Dermis microvascular lymphatic vessel endothelial cell (primary cell): ENCODE measurements at places on chromosomes 12 and 14.
A peak's percentile ranks its signal among the peaks of the same experiment; 100 is the strongest.

DNA sequence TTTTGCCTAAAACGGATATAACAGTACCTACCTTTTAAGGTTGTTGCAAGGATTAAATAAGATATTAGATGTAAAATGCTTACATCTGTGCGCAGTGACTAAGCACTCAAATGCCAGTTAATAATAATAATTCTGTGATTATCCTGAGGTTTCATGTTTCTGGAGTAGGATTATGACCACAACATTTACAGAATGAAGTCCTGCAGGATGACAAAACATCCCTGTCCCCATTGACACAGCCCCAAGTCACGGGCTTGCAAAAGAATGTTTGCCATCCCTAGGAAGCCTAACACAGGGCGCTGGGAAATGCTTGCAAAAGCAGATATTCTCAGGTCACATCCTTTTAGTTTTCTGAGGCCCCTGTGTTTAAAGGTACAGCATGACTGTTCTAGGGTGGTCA is 20.1 kb downstream of the SUSD6 start:
- no peak for DNase-seq

DNA sequence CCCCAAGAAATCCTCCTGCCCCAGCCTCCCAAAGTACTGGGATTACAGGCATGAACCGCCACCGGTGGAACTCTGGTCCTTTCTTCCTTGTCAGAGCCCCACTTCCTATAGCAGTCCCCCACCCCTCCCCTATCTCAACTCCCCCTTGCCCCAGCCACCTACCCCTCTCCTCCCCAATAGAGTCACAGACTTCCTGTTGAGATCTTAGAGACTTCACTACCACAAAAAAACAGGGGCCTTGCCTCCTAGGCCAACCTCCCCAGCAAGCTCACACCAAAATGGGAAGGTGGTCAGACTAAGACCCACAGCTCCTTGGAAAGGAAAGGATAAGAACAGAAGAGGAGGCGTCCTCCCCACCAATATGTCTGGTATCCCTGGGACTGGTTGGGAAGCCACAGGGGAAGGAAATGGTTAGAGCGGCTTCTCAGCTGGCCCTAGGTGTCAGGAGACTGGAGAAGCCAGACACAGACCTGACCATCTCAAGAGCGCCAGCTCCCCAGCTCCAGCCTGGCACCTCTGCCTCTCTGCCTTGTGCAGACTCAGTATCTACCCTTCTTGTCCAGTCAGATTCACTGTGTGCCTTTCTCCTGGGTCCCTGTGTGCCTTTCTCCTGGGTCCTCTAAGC is 8.5 kb downstream of the ITGB7 start:
- no peak for DNase-seq

GRCh38 chr14:96581026-96581425 is 78.8 kb downstream of the PAPOLA start:
- no peak for DNase-seq

DNA sequence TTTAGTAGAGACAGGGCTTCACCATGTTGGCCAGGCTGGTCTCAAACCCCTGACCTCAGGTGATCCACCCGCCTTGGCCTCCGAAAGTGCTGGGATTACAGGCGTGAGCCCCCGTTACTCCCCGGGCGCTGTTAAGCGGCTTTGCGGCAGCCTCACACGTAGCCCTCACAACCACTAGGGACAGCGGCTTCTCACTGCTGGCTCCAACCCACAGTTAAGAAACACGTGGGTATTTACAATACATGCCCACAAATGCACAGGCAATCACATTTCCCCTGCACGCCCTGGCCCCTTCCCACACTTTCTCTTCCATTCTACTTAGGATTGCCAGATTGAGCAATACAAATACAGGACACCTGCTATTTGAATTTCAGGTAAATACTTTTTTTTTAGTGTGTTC is 37.0 kb upstream of the EIF5 start:
- DNase-seq: no peak

GRCh38 chr12:49665384-49665783 is 41.8 kb downstream of the FMNL3 start:
- no peak for DNase-seq

GRCh38 chr14:103275000-103275399 is 59.0 kb upstream of the EIF5 start:
- DNase-seq: no peak

GRCh38 chr14:23910101-23910875 is 43.3 kb upstream of the DHRS4 start:
- DNase-seq: peak; percentile 6

GRCh38 chr14:24801024-24801423 is 167.0 kb upstream of the GZMB start:
- DNase-seq: no peak

DNA sequence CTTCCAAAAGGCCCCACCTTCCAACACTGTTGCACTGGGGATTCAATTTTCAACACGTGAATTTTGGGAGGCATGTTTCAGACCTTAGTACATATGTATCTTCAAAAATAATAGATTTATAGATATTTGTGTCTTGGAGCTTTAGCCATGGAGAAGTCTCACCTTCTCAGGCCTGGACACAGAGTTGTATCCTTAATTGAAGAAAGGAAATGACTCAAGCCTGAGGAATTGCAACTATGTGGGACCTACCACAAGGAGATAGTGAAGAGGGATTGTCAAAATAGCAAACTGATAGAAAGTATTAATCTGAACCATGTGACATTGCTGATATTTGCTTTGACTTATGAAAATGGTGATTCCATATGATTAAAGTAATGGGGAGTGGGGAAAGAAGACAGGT is 89.8 kb downstream of the ACSS3 start:
- DNase-seq: peak; percentile 1

DNA sequence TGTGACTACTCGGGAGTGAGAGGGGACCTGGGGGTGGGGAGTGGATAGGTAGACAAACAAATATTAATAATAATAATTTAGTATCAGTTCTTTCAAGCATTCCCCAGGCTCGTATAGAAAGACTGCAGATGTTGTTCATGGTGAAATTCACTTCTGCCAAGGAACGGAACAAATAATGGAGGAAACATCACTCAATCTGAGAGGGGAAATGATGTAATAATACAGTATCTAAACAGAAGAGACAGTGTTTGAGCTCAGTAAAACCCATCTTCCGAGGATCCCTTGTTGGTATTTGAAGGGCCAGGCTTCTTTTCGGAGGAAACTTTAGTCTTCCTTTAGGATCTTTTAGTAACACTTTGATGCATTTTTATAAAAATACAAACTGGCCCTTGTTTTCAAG is 114.2 kb downstream of the KCNK10 start:
- no peak for DNase-seq

DNA sequence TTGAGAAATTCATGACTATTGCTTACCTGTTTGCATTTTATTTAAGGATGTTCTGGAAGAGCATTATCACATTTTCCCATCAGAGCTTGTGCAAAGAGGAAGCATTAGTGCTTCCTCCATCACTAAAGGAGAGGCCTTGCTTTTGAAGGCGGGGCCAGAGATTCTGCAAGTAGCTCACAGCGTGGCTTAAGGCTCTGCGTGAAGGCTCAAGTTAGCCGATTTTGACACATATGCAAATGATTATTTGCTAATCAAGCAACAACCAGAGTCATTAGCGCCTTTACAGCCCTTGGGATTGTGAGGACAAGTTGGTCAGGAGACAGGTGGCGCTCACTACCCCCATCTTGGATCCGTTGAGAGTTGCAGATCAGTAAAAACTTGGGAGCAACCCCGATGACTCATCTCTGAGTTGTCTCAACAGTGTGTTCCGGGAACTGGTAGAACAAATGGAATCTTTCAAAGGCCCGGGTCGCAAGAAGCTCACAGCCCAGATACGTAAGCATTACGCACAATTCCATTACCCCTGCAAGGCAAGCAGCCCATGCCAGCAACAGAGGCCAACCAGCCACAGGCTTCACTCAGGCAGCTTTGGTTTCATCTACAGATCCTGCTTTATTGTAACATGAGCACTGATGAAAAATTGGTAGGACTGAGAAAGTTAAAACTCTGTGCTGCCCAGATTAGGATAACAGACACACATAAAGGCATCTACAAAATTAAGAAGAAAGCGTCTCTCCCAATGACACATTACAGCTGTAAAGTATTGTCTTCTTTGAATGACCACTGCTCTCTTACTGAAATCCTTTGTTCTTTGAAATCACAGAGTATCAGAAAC is 34.9 kb upstream of the SPTSSA start:
- no peak for DNase-seq

DNA sequence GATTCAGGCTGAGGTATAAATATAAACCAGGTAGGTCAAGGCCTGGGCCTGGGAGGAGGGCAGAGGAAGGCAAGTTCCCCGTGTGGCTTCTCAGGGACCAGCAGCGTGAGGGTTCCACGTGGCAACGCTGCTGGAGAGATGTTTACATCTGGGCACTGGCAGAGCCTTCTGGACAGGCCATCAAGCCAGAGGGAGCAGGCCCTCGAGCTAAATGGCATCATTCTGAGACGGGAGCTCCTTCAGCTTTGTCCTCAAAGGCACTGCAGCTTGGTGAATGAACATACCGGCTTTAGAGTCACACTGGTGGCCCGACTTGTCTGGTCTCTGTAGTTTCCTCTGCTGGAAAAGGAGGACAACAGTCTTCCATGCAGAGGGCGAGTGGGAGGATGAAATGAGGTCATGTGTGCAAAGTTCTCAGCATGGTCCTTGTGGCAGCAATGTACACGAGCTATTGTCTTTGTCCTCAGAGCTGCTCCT is 231.3 kb downstream of the ZFP36L1 start:
- DNase-seq: no peak
